Activated CD4-positive, alpha-beta T cell treated with anti-CD3 and anti-CD28 coated beads for 24 hours (primary cell): ENCODE measurements at places on chromosomes 13 and 19.

- no peak for DNase-seq
Measured at GRCh38 chr13:85093808-85094207, 705.4 kb downstream of the SLITRK6 start.

DNA sequence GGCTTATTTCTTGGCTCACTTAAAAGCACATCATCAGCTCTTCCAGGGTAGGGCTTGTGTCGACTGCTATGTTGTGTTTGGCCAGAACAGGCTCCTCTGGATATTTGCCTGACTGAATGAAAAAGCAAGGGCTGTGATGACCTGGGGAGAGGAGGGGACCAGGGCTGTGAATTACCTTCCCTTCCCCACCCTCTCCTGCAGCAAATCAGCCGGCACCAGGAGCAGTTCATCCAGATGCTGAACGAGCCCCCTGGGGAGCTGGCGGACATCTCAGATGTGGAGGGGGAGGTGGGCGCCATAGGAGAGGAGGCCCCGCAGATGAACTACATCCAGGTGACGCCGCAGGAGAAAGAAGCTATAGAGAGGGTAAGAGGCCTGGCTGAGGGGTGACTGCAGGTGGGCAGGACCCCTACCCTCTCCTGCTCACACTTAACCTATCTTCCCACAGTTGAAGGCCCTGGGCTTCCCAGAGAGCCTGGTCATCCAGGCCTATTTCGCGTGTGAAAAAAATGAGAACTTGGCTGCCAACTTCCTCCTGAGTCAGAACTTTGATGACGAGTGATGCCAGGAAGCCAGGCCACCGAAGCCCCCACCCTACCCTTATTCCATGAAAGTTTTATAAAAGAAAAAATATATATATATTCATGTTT is 4.4 kb downstream of the GADD45GIP1 start:
- DNase-seq = no peak

GRCh38 chr13:75636436-75637180 is 478 bp downstream of the LMO7 start:
- no peak for DNase-seq

- no peak for DNase-seq
Measured at GRCh38 chr19:11378319-11379189, 4.1 kb downstream of the SWSAP1 start.
